Central memory CD4-positive, alpha-beta T cell (primary cell): ENCODE measurements at places on chromosomes 13 and 19.

DNA sequence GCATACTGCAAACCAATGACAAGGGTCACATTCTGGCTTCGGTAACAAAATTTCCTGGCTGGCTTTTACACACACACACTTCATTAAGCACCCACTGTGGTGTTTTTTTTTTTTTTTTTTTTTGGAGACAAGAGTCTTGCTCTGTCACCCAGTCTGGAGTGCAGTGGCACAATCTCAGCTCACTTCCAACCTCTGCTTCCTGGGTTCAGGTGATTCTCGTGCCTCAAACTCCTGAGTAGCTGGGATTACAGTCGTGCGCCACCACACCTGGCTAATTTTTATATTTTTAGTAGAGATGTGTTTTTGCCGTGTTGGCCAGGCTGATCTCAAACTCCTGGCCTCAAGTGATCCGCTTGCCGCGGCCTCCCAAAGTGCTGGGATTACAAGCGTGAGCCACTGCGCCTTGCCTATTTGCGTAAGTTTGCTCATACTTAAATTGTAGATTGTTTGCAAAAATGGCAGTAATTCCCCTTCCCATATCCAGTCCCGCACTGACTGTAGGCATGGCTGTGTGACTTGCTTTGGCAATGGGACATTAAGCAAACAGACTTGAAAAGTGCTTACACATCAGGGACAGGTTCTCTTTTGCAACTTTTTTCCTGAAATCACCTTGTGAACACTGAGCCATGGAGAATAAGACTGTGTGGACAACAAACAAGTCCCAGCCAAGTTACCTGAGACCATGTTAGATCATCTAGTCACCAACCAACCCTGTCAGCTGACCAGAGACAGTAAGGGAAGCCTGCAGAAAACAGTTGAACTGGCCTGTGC, 42.1 kb upstream of the EBPL start:
- no peak for DNase-seq

- DNase-seq = no peak
Observed at GRCh38 chr19:38606131-38606530, 11.6 kb downstream of the MAP4K1 start.

DNA sequence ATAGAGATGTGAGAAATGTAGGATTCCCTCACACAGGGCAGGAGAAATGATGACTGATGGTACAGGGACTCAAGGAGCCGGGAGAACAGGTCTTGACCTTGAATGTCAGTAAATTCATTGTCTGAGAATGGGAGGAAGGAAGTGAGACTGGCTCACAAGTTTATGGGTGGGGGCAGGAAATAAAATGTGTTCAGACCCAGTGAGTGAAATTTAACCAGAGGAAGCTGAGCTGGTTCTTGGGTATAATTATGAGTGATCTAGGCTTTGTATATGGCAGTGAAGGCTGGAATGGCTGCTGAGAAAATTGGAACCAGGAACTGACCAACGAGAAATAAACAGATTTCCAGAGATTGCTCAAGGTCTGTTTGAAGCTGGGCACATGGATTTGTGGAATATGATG, 6.3 kb upstream of the IGSF23 start:
- no peak for DNase-seq

- no peak for DNase-seq
Observed at GRCh38 chr13:78497702-78498355, 105.5 kb downstream of the POU4F1 start.

DNA sequence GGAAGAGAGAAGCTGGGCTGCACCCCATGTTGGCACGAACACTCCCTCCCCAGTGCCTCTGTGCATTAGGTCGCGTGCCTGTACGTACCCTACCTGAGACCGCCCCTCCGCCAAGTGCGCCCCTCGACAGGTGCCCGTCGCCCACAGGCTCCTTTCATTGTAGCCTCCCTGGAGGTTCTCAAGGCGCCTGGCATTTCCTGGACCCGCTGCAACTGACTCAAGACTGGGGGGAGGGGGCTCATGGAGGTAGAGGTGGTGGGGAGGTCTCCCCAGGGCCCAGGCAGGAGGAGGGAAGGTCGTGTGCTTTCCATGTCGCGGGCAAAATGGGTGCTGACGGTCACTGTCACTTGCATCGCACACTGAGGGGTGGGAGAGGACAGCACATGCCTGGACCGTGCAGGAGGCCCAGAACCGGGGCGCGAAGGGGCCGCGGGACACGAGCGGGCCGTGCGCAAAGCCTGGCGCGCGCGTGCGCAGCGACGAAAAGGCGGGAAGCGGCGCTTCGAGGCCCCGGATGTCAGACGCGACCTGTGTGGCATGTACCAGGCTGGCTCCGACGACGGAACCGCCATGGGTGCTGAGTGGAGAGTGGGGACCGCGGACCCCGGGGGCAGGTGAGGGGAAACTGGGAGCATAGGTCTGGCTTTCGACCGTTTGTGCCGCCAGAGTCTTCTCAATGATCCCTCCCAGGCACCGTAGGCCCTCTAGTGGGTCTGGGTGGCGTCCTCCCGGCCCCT, 16.5 kb downstream of the NFIX start:
- DNase-seq = no peak

GRCh38 chr19:11174336-11174735, 18.8 kb upstream of the SPC24 start:
- DNase-seq = no peak

- DNase-seq = no peak
Observed at GRCh38 chr13:48220592-48220980, 12.4 kb upstream of the ITM2B start.

- no peak for DNase-seq
Observed at GRCh38 chr13:97100821-97101220, 106.5 kb upstream of the OXGR1 start.

GRCh38 chr19:8388612-8388958, 1.6 kb upstream of the RAB11B start:
- DNase-seq = no peak

DNA sequence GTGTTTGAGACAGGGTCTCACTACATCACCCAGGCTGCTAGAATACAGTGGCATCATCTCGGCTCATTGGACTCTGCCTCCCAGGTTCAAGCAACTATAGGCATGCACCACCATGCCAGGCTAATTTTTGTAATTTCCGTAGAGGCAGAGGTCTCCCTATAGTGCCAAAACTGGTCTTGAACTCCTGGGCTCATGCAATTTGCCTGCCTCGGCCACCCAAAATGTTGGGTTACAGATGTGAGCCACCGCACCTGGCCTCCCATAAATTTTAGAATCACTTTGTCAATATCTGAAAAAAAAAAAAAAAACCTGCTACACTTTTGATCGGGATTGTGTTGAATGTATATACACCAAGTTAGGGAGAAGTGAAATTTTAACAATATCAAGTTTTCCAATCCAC, 11.9 kb upstream of the PLEKHF1 start:
- DNase-seq = no peak

DNA sequence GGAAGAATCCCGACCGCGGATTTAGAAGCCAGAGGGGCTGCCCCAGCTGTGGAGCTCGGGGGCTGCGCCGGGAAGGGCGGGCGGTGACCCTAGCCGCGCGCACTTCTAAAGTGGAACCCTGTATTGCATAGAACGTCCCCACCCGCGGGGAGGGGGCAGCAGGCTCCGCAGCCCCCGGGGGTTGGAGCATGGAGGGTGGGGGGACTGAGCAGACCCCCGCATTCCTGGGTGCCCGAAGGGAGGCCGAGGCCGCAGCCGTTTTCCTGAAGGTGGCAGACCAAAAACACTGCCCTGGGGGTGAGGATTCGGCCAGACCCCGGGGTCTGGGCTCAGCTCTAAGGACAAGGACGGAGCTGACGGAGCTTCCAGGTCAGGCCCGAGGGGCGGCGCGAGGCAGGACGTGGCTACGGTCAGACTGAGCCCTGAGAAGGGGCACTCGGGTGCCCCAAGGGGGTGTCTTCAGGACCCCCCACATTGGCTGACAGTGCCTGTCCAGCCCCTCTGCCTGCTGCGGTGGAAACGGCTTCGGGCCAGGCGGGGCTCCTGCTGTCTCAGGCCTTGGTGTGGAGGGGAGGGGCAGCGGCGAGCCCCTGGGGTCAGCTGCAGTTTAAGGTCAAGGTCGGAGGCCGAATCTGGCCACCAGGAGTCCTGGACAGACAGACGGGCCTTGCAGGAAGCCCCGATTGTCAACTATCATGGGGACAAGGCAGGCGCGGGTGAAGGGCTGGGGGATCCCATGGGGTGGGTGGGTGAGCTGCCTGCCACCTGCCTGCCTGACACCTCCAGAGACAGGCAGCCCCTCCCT, 12.6 kb downstream of the MKNK2 start:
- DNase-seq = no peak

DNA sequence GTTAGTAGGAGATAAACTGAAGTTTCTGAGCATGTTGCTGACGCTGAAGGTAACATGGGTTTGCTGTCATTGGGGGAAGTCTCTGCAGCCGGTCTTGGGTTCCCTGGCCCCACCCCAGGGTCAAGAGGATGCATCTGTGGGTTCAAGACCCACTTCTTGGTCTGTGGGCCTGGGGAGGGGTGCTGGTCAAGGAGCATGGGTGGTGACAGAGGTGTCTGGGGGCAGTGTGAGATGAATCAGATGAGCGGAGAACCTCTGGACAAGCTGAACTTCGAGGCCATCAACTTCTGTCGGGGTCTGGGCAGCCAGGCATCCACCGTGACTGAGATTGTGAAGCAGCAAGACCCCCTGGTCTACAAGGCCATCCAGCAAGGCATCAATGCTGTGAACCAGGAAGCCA, 51.9 kb downstream of the ACSBG2 start:
- no peak for DNase-seq
